IMR-90 (cell line): ENCODE measurements at places on chromosomes 2 and 18.

GRCh38 chr2:211447548-211447947, 891.1 kb downstream of the CPS1 start:
- no peaks in the 10 kb centered on the region for H3K27me3 ChIP-seq
- no peaks in the 10 kb centered on the region for H3K36me3 ChIP-seq
- no peak for DNase-seq
- H3K4me3 ChIP-seq, result no peak overlapping the region
- H3K4me1 ChIP-seq, result no peaks in the 10 kb centered on the region

- no peaks in the 10 kb centered on the region for H3K4me1 ChIP-seq
- no peak overlapping the region for H3K27ac ChIP-seq
- no peak overlapping the region for H3K4me3 ChIP-seq
- no peak for DNase-seq
- H3K27me3 ChIP-seq, result no peaks in the 10 kb centered on the region
Measured at GRCh38 chr2:68516051-68516955, 48.9 kb downstream of the APLF start.

DNA sequence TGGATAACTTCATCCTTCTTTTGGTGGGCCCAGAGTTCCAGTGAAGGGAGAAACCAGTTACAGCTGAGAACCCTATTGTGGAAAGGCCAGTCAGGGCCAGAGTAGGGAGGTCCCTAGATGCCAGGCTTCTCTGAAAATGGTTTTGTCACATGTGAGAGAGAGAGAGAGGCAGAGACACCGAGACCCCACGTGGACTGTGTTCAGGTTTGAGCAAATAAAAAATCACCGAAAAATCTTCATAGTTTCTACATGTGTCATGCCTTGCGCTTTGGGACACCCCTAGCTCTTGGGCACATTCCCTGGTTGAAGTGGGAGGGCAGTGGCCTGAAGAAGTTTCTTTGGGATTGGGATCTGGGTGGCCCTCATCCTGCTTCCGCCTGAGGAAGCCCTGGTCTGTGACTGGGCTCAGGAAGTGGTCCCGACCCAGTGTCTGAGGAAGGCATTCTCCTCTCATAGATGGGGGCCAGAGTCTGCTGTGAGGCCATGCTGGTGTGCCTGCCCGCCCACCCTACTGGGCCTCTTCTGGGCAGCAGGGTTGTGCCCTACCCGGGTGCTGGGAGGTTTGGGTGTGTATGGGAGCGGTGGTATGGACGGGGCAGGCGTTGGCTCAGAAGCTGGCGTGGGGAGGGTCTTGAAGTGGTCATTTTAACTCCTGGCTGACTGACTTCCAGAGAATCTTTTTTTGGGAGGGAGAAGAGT, 16.1 kb downstream of the NCK2 start:
- H3K27ac ChIP-seq, result no peak overlapping the region
- no peak for DNase-seq
- H3K4me1 ChIP-seq, result peaks cover 6% of the 10 kb centered on the region
- H3K27me3 ChIP-seq, result no peaks in the 10 kb centered on the region

GRCh38 chr2:230614913-230615332, 97.7 kb upstream of the CAB39 start:
- H3K4me1 ChIP-seq, result peaks cover 10% of the 10 kb centered on the region
- no peak overlapping the region for H3K4me3 ChIP-seq
- no peaks in the 10 kb centered on the region for H3K27me3 ChIP-seq
- no peaks in the 10 kb centered on the region for H3K36me3 ChIP-seq
- no peak for DNase-seq

DNA sequence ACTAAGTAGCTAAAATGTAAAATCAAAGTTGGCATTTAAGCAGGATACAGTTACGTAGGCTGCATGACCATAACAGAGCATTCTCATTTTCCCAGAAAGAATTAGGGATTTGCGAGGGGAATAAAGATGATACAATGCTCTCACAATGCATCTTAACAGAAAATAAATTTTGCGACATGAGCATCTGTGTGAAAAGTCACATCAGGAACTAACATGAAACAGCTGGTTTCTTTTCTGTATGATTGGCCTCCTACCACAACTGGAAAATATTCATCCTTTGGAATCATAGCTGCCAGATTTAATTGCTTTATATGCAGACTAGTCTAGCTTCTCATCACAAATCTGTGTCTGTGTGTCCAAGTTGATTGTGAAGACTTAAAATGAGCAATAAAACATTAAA, 66.0 kb downstream of the KCTD18 start:
- no peak overlapping the region for H3K4me3 ChIP-seq
- no peaks in the 10 kb centered on the region for H3K27me3 ChIP-seq
- H3K36me3 ChIP-seq, result peaks cover 27% of the 10 kb centered on the region
- no peak for DNase-seq

GRCh38 chr2:238081150-238081549, 19.0 kb upstream of the ESPNL start:
- no peak for DNase-seq
- peaks cover 32% of the 10 kb centered on the region for H3K36me3 ChIP-seq
- H3K4me3 ChIP-seq, result no peak overlapping the region

- no peak overlapping the region for H3K4me3 ChIP-seq
- DNase-seq, result no peak
- no peak overlapping the region for H3K27ac ChIP-seq
- H3K27me3 ChIP-seq, result peaks cover 44% of the 10 kb centered on the region
- H3K36me3 ChIP-seq, result no peaks in the 10 kb centered on the region
- H3K4me1 ChIP-seq, result no peaks in the 10 kb centered on the region
Measured at GRCh38 chr2:108907822-108908712, 81.0 kb downstream of the EDAR start.
